Tongue (tissue), 3 donors: ENCODE measurements at places on chromosomes 2 and 18. TPM values are rescaled to one million over a fixed set of nuclear protein-coding genes. Genes with fewer than 3 reads are reported as not detected.

- DNase-seq = no peak
These were observed 3.8 kb upstream of the LTBP1 start for GRCh38 chr2:32942793-32943485.

DNA sequence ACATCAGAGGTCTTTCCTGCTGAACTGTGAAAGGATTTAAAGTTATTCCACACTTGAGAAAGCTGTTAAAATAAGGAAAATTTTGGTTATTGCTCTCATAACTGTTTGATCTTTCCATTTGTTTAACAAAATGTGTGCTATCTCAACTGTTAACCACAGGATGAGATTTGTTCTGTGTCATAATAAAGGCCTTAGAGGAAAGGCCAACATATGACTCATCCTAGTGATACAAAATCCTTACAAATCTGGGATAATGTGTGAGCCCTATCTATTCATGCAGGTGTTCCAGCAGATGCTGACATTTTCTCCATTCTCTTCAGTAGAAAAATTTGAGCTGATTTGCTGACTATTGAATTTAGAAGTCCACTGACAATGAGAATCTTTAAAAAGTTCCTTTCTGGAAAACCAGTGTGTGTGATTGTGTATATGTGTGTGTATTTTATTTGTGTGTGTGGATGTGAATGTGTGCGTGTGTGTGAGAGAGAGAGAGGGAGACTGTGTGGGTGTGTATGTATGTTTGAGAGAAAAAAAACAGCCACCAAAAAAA lies 1111.9 kb upstream of the GYPC start:
- DNase-seq = peak; percentile 1

DNA sequence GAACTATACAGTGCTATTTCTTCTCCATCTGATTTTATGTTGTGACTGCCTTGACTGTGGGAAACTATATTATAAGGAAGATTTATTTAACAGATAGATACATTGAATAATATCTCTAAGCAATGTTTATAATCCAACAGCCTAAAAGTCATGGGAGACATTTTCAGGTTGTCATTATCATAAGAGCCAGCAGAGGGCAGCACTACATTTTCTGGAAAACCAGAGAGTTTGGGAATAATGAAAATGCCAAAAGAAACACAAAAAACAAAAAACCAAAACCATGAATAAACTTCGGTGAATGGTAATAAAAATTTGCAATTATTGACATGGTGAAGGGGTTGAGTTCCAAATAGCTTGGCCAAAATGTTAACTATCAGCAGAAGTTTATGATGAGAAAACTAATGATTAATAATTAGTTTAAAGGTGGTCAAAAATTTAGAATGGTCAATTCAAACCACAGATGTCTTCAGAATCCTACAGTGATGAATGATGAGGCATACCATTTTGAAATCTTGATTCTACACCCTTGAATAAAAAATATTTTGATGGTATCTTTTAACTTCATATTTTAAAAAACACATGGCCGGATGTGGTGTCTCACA lies 4.7 kb downstream of the EEF1B2 start:
- DNase-seq = peak; percentile 81

DNA sequence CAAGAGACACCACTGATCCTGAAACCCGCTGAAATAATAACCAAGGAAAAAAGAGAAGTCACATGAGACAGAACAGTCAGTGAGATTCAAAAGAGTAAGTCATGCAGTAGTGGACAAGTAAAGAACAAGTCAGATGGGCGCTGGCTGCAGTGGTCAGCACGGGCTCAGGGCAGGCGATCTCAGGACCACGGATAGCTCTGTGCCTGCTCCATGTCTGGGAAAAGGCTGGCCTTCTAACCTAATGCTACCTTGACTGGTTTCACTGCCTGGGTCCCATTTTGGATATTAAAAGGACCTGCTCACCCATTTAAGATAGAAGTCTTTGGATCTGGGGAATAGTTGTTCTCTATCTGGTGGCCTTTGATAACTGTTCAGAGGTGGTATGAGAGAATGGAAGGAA lies 61.7 kb upstream of the LCLAT1 start:
- DNase-seq = peak; percentile 41

Gene FRZB
- 38.0 TPM for total RNA-seq

DNA sequence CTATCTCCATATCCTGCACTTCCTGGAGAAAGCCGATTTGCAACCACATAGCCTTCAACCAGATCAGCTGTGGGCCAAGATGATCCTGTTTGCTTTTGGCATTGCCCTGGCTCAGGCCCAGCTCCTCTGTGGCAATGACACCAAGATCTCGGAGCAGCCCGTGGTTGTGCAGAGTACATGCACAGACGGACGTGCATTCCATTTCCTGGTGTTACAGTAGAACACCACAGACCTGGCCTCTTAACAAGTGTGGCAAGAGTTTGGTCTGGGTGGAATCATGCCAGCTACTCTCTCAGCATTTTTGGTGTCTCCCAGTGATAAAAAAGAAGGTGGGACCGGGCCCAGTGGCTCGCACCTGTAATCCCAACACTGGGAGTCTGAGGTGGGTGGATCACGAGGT lies 20.0 kb downstream of the MALT1 start:
- no peak for DNase-seq

Gene ST8SIA5
- total RNA-seq = 9.0 TPM

GRCh38 chr2:25424426-25425028 lies 82.8 kb upstream of the DNMT3A start:
- DNase-seq = no peak

DNA sequence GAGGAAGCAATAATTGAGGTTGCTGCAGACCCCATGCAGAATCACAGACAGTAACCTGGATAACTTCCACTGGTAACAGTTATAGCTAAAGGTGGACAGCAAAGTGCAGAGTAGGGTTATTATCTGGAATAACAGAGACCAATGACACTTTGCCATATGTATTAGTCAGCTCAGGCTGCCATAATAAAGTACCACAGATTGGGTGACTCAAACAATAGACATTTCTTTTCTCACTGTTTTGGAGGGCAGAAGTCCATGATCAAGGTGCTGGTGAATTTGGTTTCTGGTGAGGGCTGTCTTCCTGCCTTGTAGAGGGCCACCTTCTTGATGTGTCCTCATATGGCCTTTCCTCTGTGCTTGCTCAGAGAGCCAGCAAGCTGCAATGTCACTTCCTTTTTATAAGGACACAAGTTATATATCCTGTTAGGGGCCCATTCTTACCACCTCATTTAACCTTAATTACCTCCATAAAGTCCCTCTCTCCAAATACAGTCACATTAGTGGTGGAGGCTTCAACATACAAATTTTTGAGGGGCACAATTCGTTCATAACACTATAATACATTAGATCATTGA lies 191.0 kb upstream of the LRP1B start:
- DNase-seq = no peak

DNA sequence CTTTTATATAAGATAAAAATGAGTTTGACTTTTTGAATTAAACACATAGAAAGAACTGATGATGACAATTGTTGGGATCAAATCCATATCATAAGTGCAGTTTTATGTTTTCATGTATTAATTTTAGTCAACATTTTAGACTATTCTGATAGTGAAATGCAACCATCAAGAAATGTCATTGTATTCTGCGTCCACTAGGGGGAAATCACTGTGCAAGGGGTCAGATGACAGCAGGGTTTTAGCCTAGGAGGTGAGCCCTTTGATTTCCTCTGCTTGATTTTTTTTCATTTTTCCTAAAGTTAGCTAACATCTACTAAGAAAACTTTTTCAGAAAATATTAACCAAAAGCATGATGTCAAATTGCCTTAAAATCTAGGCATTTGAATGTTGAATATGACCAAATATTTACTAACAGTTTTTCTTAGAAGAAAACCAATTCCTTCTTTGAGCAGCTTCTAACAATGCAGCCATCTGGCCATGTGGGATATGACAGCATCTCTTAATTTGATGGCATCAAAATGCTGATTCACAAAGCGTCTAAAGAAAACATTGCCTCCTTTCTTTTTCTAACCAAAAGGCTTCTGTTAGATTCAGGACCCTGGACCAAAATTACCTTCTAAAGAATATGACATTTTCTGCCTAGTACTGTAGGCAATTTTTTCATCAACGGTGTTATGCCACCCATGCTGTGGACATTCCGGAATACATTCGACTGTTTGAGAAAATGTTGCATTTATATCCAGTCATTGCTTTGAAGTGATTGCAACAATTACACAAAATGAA lies 141.5 kb downstream of the SPHKAP start:
- DNase-seq = peak; percentile 23

Gene OR6B2
- not detected for total RNA-seq

DNA sequence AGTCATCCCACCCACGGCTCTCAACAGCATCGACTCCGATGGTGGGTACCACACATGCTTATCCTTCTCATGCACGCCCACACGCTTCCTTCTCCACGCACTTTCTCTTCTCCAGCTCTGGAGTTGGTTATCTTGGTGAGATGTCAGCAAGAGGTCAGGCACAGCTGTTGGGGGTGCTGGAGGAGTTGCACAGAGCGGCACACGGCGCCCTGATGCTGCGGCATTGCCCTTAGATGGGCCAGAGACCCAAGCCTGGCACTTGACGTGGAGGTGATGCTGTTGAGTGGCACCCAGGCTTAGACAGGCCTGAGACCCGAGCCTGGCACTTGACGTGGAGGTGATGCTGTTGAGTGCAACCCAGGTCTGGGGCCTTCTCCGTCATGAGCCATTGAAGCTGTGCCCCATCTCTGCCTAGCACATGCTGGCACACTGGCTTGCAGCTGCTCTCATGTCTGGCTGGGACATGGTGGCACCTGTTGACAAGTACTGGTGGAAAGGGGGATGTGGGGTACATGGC lies 83.2 kb downstream of the DGKD start:
- no peak for DNase-seq

Gene TRAF3IP1
- 3.5 TPM for total RNA-seq

DNA sequence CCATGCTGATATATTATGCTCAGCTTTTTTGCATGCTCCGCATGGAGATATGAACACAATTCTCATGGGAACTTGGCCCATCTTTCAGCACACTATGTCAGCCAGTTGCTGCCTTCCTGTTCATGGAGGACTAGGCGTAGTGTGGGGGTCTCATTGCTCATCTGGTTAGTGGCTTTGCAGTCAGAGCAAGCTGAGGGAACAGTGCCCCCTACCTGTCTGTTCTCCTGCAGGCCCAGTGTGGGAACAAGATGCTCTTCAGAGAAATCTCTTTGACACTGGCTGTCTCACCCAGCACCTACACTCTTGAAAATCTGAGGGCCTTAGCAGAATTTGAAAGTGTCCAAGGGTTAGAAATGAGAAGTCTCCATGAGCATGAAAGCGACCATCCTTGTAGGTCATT lies 47.1 kb downstream of the SPTBN1 start:
- DNase-seq = peak; percentile 58
